ENCODE measurements at places on chromosomes 1 and 21. TPM values are rescaled to one million over a fixed set of nuclear protein-coding genes. Genes with fewer than 3 reads are reported as not detected.

GRCh38 chr1:14976256-14976655 is 177.3 kb upstream of the TMEM51 start:
- DNase-seq, result no peak

GRCh38 chr1:47759936-47760629 is 237.1 kb downstream of the TRABD2B start:
- DNase-seq, result no peak

The ANKRD35 gene
- total RNA-seq, result 2.3 TPM

DNA sequence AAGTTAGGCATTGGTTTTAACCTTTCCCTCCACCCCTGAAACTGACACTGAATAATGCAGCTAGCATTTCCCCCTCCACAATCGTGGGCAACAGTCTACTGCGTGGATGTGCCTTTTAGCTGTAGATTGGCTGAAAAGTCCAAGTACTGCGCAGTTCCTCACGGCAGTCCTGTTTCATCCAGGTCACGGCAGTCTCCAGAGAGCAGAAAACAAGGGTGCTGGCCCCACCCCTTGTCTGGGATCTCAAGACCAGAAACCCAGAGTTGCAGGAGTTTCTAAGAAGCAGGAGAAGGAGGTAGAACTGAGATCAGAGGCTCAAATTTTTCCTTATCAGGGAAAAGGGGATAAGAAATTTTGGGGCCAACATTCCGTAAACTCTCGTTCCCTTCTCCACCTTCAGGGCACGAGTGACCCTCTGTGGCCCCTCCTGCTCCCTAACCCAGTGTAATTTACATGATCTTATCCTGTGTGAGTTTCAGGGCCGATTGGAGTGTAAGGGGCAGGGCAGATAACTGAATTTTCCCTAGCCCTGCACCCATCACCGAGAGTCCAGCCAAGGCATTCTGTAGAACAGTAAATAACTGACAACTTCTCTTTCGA is 25.9 kb upstream of the PLA2G2C start:
- DNase-seq, result no peak

- no peak for DNase-seq
Observed at GRCh38 chr1:149879556-149879955, 19.8 kb upstream of the BOLA1 start.

DNA sequence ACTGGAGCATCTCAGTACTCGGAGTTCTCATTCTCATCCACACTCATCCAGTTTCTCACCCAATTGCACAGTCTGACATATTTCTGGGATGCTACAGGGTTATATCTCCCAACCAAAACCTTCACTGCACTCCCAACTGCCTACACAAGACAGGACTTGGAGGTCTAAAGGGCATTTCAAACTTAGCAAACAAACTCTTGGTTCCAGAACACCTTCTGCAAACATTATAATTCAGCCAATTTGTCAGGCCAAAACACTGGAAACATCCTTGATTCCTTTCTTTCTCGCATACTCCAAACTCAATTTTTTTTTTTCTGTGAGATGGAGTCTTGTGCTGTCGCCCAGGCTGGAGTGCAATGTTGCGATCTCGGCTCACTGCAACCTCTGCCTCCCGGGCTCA is 7.9 kb downstream of the SLAMF1 start:
- DNase-seq, result no peak

- no peak for DNase-seq
Observed at GRCh38 chr1:29783508-29784275, 547.4 kb downstream of the PTPRU start.

The CTH gene
- 3.1 TPM for total RNA-seq

DNA sequence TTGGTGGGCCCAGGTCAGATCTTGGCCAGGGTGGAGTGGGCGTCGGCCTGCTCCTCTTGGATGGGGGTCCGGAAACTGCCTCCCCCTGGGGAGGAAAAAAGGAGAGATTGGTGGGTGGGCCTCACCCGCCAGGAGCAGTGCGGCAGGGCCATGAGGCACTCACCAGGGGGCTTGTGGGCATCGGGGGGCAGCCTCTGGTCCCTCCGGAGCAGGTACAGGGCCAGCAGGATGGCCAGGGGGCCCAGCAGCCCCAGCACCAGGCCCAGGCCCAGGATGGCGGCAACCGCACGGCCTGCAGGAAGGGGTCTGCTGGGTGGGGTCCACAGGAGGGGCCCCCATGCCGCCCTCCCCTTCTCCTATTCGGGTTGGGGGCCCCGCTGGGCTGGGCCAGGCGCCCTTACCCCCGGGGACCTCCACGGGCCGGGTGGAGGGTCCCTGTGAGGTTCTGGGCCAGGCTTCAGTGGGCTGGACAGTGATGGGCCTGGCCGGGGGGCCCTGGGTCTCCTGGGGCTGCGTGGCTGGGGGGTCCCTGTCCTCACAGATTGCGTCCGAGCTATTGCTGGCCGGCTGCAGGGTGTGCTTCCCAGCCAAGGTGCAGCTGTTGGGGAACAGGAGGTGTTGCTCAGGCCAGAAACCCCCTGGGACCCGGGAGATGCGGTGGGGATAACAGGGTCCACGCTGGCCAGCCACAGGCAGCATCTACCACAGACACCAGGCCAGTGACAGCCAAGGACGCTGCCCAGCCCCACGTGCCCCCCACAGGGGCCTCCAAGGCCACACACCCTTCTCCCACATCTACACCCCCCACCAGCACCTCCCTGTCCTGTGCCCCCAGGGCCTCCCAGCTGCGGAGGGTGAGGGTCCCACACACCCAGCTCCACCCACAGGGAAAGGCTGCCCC is 2.2 kb downstream of the TNFRSF4 start:
- no peak for DNase-seq

The S100A7 gene
- total RNA-seq, result not detected

GRCh38 chr1:51442198-51442597 is 76.9 kb downstream of the EPS15 start:
- no peak for DNase-seq

- no peak for DNase-seq
Observed at GRCh38 chr1:155019377-155020245, 14.0 kb downstream of the DCST2 start.

The TACSTD2 gene
- total RNA-seq, result 0.92 TPM

DNA sequence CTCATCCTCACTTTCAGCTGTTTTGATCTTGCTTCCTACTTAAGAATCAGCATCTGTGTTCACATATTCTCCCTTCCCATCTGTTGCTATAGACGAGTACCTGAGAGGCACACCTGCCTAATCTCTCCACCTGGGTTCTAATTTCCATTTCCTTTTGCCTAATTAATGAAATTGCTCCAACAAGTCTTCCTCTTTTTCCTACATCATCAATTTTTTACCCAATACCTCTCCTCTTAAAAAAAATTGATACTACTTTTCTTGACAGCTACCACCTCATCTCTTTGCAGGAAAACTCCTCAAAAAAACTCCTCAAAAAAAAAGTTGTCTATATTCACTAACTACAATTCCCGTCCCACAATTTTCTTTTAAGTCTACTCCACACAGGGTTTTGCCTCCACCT is 71.8 kb downstream of the NME7 start:
- no peak for DNase-seq

The SOAT1 gene
- 31.6 TPM for total RNA-seq

DNA sequence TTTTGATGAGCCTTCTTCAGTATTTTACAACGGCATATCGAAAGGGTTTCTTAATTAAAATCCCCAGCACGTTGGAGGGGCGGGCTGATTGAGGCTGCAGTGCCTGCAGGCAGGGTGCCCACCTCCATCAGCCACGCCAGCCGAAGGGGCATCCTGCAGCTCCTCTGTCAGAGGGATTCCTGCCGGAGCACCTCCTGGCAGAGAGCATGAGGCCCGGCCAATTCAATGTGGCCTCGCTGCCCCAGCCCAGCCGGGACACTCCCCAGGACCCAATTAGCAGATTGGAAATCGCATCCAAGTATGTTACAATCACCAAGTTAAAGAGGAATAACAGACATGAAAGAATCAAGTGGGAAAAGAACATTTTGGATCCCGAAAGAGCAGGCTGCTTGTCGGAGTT is 216.6 kb downstream of the ST6GALNAC3 start:
- DNase-seq, result no peak

Data from HFFc6 (cell line).